K562 (cell line): ENCODE measurements at places on chromosomes 3 and 15.

DNA sequence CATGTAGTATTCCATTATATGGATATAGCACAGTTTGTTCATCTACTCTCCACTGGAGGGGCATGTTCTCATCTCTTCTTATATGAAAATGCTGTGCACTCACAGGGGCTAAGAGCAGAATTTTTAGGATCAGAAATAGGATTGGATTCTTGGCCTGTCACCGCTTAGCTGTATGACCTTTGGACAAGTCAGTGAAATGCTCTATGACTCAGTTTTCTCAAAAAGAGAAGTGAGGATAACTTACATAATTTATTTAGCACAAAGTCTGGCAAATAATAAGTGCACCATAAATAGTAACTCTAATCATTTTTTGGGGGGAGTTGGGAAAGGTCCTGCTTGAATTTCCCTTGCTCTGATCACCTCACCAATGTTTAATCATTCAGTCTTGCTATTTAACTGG, 103.7 kb upstream of the LRIG1 start:
- DNase-seq = no peak

GRCh38 chr15:73125219-73125618, 73.0 kb downstream of the NEO1 start:
- DNase-seq = no peak

DNA sequence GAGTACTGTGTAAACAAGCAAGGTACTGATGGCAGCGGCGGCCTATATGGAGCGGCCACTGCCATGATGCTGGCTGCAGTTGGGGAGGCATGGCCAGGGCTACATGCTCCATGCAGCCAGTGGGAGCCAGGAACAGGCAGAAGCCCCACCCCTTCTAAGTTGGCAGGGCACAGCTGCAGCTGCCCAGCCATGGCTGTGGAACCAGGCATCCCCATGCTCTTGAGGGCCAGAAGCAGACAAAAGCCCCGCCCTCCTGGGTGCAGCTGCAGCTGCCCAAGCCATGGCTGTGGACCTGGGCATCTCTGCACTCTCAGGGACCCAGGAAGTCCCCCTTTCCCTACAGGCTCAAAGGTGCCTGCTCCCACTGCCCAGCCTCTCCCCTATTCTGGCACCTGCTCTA, 150.9 kb downstream of the FMN1 start:
- DNase-seq = no peak

GRCh38 chr3:43994657-43995546, 246.8 kb upstream of the TOPAZ1 start:
- no peak for DNase-seq

DNA sequence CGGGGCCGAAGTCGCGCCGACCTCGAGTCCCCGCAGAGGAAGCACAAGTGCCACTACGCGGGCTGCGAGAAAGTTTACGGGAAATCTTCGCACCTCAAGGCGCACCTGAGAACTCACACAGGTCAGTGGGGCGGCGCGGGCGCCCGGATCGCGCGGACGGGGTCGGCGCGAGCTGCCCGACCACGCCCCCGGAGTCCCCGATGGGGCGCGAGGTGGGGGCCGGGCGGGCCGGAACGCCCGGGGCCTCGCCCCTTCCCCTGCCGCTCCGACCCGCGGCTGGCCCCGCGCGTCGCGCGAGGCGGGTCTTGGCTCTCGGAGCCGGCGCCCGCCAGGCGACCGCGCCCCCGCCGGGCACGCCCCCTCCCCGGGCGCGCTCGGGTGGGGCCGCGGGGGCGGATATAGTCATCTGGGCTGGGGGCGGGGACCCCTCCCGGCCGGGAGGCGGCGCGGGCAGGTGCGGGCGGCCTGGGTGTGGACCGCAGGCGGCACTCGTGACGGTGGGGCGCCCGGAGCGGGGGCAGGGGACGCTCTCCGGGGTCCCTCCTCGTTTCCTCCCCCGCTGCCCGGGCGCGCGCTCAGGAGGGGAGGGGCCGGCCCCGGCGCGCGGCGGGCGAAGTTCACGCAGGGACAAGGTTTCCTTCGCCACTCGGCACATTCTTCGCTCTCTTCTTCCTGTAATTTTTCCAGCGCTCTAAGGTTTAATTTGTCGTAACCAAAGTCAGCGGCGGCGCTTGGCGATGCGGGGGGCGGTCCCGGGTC, 1.2 kb downstream of the KLF13 start:
- DNase-seq = peak; percentile 82

GRCh38 chr15:64267331-64267973, 88.5 kb downstream of the CSNK1G1 start:
- no peak for DNase-seq

DNA sequence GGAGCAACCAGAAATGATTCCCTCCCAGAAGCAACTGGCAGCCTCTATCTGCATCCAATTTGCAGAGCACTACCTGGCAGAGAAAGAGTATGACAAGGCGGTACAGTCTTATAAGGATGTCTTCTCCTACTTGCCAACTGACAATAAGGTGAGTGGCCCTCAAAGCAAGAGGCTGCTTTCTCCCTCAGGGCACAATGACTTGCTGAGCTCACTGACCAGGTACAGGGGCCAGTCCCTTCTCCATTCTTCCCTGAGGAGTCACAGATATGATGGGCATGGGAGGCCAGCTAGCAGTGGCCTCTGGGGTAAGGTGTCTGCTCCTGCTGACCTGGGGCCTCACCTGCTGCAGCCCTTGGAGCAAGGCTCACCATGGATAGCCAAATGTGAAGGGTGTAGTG, 20.3 kb downstream of the CSRNP1 start:
- DNase-seq = no peak

DNA sequence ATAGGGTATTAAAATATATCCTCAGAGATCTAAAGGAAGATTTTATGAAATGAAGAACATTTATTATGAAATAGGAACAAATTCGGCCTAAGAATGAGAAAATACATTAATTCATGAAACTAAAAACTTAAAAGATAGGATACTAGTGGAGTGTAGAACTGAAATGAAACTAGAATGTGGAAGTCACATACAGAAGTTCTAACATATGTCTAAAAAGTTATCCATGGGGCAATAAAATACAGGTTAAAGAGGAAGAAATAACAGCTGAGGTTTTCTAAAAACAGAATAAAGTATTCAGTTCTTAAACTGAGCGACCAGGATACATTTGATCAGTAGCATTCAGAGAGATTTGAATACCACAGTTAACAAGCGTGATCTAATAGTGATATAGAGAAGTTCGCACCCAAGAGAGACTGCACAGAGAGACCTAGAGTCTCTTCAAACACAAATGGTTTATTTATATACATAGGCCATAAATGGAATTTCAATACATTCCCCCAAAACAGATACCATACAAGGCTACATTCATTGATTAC, 85.9 kb downstream of the FEZF2 start:
- DNase-seq = no peak

- peak; percentile 51 for DNase-seq
Observed at GRCh38 chr3:5769825-5770224, 582.3 kb downstream of the EDEM1 start.

DNA sequence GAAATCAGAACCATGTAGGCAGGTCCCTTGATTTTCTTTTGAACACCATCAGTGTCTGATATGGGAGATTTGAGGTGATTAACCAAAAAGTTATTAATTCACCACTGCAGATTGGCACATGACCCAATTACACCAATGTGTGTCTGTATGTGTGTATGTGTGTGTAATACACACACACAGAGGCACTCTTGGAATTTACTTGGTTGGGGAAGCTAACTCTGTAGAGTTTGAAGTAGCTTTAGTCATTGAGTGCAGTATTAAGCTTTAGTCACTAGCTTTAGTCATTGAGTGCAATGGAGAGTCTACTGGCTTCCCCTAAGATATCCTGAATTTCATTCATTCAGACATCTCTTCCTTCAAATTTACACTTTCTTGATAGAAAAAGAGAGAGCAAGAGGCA, 109.4 kb upstream of the C15orf61 start:
- DNase-seq = no peak

- no peak for DNase-seq
Observed at GRCh38 chr3:3074551-3075257, 35.5 kb downstream of the IL5RA start.

DNA sequence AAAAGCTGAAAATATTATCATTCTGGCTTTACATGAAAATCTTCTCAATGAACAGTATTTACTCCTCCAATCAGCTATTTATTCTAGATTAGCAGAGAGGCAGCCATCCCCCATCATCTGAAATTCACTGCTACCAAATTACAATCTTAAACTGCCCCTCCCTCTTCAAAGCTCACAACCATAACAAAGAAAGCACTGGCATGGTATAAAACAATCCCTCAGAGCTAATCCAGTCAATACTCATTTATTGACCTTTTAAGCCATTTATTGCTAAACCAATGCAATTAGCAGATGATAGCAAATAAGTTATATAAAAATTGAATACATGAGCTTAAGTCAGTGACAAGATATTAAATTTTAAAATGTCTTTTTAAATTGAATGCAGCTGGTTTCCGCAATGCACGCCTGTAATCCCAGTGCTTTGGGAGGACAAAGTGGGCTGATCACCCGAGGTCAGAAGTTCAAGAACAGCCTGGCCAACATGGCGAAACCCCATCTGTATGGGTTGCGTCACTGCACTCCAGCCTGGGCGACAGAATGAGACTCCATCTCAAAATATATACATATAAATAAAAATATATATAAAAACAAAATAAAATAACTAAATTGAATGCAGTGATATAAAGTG, 12.1 kb downstream of the SLC4A7 start:
- no peak for DNase-seq

- DNase-seq = no peak
Observed at GRCh38 chr15:55257938-55258337, 31.7 kb downstream of the RAB27A start.

- DNase-seq = no peak
Observed at GRCh38 chr3:31390466-31390865, 142.3 kb upstream of the STT3B start.

DNA sequence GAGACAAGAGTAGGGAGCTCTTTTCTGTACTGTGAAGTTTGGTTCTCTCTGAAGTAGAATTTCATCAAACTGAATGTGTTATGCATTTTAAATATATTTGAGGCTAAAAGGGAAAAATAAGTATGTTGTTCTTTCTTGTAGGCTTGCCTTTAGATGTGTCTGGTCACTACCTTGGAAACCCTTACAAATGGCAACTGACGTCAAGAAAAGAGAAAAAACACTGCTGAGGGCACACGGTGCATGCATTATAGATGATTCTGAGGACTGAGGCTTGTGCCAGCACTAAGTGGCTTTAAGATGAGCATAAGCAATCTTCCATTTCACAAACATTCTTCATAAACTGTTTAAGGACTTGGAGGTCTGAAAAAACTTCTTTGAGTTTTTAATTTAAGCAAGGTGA, 31.1 kb upstream of the ACTL6A start:
- DNase-seq = no peak

DNA sequence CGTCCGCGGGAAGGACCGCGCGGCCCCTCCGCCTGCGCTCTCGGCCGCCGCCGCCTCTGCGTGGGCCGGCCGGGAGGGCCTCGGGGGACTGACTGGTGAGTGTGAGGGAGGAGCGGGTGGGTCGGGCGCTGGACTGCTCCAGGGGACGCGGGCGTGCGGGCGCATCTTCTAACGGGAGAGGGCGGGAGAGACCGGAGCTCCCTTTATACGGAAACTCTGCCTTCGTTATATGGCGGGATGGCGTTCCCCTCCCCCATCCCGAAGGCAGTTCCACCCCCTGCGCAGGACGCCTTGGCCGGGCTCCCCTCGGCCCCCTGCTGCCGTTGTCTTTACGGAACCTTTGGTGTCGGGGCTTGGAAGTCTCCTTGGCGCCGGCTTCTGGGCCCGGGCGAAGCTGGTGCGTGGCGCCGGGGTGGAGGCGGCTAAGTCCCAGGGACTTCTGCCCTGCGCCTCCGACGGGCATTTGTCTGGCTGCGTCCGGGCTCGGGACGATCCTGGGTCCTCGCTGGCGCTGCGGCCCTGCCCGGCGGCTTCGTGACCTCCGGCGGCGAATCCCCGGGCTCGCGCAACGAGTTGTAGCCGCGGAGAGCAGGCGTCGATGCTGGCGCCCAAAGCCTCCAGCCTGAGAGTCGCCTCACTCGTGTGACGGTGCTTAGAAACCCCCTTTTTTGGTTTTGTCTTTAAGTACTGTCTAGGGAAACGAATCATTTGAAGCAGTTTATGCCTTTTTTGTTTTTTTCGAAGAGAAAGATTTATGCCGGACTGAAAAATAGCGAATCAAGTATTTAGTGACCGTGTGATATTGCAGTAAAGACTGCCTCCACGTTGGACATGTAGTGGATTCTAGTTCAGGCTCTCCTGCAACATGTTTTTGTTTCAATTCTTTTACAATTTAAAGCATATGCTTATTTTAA, 623 bp downstream of the ZNF639 start:
- DNase-seq = peak; percentile 78

- peak; percentile 35 for DNase-seq
Observed at GRCh38 chr3:12559520-12559919, 2.6 kb downstream of the MKRN2 start.

DNA sequence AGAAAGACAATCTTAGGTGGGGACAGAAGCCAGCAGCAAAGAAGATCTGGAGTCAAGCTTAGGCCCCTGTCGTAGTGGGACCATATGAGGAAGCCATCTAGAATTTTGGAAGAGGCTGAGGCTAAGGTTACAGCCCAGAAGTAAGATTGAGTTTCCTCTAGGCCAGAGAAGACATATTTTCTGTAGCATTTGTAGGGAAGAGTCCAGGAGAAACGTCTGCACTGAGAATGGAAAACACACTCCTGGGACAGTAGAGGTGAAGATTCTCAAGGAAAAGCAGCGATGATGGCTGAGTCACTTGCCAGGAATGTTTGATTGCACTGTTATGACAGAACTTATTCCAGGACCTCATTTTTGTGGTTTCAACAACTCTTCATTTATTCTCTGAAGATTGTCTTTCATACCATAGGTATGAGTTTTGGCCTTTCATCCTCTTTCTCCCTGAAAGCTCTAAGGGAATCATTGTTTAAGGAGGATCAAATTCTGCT, 107.2 kb downstream of the GTPBP8 start:
- DNase-seq = no peak

DNA sequence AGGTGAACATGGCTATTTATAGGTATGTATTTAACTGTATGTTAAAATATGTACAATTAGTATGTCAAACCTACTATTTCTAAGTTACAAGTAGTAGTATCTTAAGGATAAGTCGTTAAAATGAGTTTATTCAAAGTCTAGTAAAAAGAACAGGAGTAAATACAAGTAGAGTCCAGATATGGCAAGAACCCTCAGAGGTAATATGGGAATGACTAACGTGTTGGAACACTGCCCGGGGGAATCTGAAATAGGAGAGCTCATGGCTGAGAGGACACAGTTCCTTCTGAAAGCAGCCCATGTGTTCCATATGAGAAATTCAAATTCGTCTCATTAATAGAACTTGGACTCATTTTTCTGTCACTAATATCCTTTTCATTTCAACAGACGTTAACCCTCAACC, 158.8 kb downstream of the CLSTN2 start:
- no peak for DNase-seq

DNA sequence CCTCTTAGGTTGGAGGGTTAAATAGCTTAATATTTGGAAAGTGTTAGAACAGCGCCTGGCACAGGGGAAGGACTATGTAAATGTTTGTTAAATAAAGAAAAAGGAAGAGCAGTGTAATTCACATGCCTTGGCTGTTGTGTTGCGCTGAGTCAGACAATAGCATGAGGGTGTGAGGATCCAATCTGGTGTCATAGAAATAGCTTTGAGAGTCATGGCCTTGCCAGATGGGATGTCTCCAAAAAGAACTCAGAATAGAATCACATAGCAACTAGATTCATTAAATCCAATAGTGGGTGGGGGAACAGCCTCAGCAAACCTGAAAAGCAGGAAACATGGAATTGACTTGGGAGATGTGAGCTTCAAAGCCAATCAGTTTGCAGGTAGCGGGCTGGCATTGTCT, 3.9 kb upstream of the RBSN start:
- DNase-seq = no peak

- no peak for DNase-seq
Observed at GRCh38 chr3:190338717-190339116, 16.5 kb upstream of the CLDN1 start.

- DNase-seq = no peak
Observed at GRCh38 chr15:57134071-57134605, 215.7 kb downstream of the TCF12 start.

GRCh38 chr3:25520926-25521559, 93.0 kb downstream of the RARB start:
- DNase-seq = no peak
